ENCODE measurements at places on chromosomes 5 and 9. TPM values are rescaled to one million over a fixed set of nuclear protein-coding genes. Genes with fewer than 3 reads are reported as not detected.

The PDE4D gene
- total RNA-seq, result 33.6 TPM

The SPATA31D4 gene
- total RNA-seq, result not detected

The HMMR gene
- total RNA-seq, result 29.6 TPM

The ZNF883 gene
- 1.2 TPM for total RNA-seq

The HK3 gene
- total RNA-seq, result not detected

The SHISAL2B gene
- not detected for total RNA-seq

The KIF20A gene
- 3.9 TPM for total RNA-seq

The C8G gene
- total RNA-seq, result not detected

The CDO1 gene
- 0.59 TPM for total RNA-seq

The SGCD gene
- total RNA-seq, result 12.7 TPM

The SPAAR gene
- total RNA-seq, result not detected

The PCDHB11 gene
- total RNA-seq, result 0.30 TPM

The ADAMTSL1 gene
- total RNA-seq, result 531 TPM

The FBN2 gene
- 217 TPM for total RNA-seq

The PCDHB4 gene
- under 0.01 TPM for total RNA-seq

The OLFM1 gene
- total RNA-seq, result 2.9 TPM

The C9orf153 gene
- 1.1 TPM for total RNA-seq

The SPINK7 gene
- total RNA-seq, result not detected

The DMRT3 gene
- total RNA-seq, result not detected

The RAB14 gene
- 37.7 TPM for total RNA-seq

The LURAP1L gene
- 9.0 TPM for total RNA-seq

The FAM200C gene
- total RNA-seq, result 4.8 TPM

The NUP214 gene
- total RNA-seq, result 20.4 TPM

The MTX3 gene
- 19.3 TPM for total RNA-seq

The CTNND2 gene
- under 0.01 TPM for total RNA-seq

The INSYN2B gene
- 8.3 TPM for total RNA-seq

The TAS2R1 gene
- not detected for total RNA-seq

The OBP2B gene
- total RNA-seq, result not detected

The KLHL3 gene
- 5.1 TPM for total RNA-seq

The TMC1 gene
- 0.28 TPM for total RNA-seq

The LRRC19 gene
- not detected for total RNA-seq

The INVS gene
- total RNA-seq, result 31.4 TPM

The CCL28 gene
- 1.5 TPM for total RNA-seq

The MCTP1 gene
- 17.3 TPM for total RNA-seq

The SLC2A8 gene
- total RNA-seq, result 3.6 TPM

The OTULINL gene
- total RNA-seq, result 0.14 TPM

The STOM gene
- total RNA-seq, result 32.8 TPM

The ACOT12 gene
- not detected for total RNA-seq

The BARHL1 gene
- not detected for total RNA-seq

The AP3B1 gene
- total RNA-seq, result 58.2 TPM

The MPDZ gene
- total RNA-seq, result 100 TPM
